ENCODE measurements at places on chromosomes 2 and 18.

DNA sequence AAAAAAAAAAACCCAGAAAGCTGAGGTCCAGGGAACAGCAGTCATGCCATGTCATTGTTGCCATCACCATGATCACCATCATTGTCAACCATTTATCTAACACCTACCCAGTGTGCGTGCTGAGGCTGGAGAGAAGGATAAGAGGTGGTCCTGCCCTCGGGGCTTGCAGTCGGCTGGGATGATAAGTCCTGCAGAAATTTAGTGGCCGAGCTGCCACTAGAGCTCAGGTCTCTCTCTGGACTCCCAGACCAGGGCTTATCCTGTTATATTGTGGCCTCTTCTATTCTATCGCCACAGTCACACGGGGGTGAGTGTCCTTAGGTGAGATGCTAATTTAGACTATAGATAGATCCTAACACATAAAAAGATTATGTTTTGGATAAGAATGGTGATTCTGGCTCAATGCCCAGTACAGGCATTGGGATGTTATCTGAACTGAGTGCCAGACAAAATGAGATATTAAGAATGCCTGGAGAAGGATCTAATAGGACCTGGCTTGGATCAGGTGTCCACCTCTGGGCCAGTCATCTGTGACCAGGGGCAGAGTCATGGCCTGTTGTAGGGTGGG, 43.2 kb upstream of the YWHAQ start:
- no peak for DNase-seq

- DNase-seq = no peak
Measured at GRCh38 chr2:220509966-220510365, 882.5 kb downstream of the SLC4A3 start.

GRCh38 chr2:27400348-27401135, 8.8 kb downstream of the PPM1G start:
- no peak for DNase-seq

DNA sequence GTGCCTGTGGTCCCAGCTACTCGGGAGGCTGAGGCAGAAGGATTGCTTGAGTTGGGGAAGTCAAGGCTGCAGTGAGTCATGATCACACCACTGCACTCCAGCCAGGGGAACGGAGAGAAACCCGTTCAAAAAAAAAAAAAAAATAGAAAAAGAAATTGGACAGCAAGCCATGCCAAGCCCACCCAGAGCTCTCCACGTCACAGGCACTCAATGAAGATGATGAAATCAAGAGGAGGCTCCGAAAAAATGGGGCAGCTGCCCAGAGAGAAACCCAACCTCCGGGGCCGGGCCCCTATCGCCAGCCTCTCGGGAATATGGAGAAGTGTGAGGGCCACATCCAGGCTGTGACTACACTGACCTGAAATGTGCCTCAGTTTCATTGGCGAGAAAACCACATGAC, 40.0 kb downstream of the BIN1 start:
- no peak for DNase-seq

DNA sequence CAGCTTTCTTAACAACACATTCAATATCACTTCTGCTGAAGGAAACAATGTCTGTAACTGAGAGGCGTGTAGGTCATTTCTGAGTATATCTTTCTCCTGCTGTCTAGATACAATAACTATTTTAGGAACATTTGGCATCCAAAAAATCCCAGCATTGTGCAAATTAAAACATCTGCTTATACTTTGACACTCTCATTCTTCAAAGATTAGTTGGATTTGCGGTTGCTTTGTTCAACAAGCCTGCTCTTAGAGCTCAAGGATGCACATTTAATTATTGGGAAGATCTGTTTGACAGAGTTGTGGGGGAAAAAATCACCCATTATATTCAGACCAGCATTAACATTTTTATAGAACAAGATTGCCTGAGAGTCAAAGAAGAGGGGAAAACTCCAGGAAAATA, 449.5 kb upstream of the HNRNPA3 start:
- no peak for DNase-seq

DNA sequence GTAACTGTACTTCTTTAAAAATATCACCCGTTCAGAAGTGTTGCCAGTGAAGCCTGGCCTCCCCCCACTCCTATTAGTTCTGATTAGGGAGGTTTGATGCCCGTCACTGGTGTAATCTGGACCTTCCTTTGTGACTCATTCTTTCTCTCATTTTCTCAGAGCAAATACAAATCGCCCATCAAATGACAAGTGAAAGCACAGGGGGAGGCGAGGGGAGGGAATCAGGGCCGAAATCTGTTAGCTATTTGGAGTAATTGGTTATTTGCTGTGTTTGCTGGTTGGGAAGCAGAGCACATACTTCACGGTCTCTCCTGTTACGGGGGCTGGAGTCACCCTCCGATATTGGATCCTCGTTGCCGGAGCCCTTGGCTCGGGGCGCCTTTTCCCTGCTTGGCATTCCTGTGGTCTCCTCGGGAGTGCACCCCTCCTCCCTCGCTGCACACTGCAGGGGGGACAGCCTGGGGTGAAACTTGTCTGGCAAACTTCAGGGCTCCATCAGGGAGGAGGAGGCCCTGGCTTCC, 178.1 kb downstream of the DYSF start:
- peak; percentile 61 for DNase-seq

- no peak for DNase-seq
Measured at GRCh38 chr2:36783246-36783645, 86.7 kb downstream of the VIT start.

- DNase-seq = no peak
Measured at GRCh38 chr2:238971318-238972145, 123.6 kb downstream of the TWIST2 start.

- no peak for DNase-seq
Measured at GRCh38 chr2:207385903-207386302, 143.9 kb upstream of the CREB1 start.

DNA sequence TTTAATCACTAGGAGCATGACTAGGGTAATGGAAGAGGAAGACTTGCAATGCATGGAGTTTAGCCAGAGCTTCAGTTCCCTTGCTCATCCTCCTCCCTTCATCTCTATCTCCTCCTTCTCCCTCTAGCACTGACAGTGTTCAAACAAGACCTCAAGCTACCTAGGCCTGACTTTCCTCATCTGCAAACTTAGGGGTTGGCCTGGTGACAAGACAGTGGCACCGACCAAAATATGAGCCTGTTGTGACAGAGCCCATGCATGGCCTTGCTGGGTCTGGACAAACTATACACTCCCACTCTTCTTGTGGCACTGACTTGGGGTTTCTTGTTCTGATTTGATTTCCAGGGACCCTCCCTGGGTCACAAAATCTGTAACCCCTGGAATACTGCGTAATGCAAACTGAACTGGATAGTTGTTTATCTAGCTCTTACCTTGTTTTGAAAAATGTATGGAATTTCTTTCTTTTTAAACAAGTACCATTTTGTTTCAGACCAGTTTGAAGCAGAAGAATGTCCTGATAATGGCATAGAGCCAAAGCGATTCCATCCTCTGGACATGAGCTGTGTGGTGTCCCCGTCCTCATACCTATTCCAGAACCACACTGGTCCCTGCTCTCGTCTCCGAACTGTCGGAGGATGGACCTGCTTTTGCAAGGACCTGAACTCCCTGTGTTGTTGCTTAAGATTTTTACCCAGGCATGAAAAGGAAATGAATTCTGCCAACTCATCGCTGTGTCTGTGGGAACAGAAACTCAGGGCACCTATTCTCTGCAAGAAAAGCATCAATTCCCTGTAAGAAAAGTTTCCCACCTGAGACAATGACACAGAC, 33.4 kb upstream of the PPP4R1 start:
- no peak for DNase-seq

DNA sequence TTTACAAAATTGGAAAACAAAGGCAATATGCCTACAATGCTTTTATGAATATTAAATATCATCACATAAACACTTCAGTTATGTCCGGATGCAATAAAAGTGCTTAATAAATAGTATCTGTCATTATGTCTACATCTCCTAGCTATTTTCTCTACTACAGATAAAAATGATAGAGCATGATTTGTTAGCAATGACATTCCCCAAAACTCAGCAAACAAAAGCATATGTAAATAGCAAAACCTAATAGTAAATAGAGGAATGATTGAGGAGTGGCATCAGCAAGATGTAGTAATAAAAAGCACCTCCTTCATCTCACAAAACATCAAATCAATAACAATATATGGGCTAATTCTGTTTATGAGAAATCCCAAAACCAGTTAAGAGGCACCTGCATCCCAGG, 46.5 kb upstream of the COL5A2 start:
- DNase-seq = no peak

GRCh38 chr2:150832686-150833085, 345.2 kb upstream of the RND3 start:
- DNase-seq = no peak

DNA sequence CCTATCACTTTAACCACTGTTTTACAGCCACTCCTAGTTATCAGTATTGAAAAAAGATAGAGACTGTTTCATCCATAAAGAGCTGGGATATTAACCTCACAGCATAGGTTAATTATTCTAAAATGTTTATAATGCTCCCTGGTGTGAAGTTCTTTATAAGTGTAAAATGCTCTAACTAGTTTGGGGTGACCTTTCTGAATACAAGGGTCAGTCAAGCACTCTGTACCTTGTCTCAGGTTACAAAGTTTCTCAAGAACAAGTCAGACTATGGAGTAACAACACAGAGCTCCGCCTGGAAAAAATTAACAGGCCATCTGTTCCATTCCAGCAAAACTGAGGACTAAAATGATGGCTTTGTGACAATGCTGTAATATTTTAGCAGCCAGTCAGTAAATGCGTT, 107.4 kb downstream of the NOL4 start:
- no peak for DNase-seq

DNA sequence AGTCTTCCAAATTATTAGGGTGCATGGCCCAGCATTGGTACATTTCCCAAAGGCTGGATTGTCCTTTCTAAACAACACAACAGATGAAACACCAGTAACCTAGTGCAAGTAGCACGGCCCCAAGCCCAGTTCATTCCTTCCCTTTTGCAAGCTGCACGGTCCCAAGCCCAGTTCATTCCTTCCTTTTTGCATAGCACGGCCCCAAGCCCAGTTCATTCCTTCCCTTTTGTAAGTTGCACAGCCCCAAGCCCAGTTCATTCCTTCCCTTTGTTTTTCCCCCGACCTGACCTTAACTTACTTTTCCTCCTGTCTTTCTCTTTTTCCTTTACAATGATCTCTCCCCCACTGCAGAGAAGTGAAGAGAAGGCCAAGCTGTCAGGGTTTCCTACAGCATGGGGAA, 60.9 kb downstream of the C18orf63 start:
- DNase-seq = no peak

DNA sequence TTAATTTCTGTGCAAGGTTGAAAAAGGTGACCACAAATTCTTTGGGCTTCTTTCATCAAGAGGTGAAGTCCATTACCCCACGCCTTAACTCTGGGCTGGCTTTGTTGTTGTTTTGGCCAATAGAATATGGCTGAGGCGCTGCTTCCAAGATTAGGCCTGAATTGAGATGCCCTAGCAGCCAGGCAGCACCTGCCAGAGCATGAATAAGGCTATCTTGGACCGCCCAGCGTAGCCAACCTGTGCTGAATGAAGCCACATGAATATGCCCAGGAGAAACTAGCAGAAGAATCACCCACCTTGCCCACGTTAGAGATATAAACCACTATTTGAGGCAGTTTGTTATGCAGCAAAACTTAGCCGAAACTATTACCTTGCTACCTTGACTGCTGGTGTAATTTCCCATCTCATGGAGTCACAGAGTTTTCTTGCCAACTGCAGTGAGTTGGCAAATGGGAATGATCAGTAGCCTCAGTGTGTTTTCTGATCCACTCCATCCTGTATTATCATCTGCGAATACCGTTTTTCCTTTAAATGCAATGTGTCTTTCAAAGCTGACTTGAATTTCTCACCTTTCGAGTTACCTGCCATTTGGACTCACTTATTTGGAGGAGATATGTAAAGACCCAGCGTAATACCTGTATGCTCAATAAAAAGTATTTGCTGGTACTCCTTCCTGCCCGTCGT, 679 bp downstream of the TSGA10 start:
- DNase-seq = no peak

DNA sequence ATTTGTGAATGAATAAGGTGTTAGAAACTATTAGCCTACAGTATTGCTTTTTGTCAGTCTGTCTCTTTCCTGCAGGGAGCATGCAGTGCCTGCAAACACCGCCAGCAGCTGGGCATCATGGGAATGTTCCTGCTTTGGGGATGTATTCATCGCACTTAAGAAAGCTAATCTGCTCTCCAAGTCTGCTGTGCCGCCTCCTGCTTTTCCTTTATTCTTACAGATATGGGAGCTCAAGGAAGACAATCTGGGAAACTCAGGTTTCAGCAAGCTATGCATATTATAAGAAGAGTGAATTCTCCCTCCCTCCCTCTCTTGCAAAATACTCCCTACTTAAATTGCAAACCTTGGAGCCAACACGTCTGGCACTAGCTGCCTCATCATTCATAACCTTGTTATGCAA, 479.2 kb upstream of the ACVR2A start:
- no peak for DNase-seq

GRCh38 chr2:951224-952006, 766 bp downstream of the SNTG2 start:
- DNase-seq = no peak

- no peak for DNase-seq
Measured at GRCh38 chr2:219484343-219485200, 14.1 kb upstream of the GMPPA start.

DNA sequence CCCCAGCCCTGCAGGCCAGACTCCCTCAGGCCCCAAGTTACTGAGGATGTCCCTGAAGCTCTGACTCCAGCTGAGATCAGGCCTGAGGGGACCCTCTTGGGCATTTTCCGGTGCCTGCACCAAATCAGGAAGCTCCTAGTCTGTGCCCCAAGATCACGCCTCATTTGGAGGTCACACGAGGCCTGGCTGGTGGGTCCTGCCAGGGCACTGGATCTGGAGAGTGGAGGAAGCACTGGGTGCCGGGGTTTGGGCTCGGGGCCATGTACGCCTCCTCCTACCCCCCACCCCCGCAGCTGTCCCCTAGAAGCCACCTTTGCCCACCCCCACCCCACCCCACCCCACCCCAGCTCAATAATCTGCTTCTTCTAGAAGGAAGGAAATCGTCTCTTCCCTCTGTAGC, 16.2 kb downstream of the SH2D6 start:
- no peak for DNase-seq

GRCh38 chr2:241182126-241182525, 6.4 kb upstream of the ANO7 start:
- DNase-seq = no peak

GRCh38 chr2:166984797-166985196, 96.5 kb downstream of the XIRP2 start:
- no peak for DNase-seq

DNA sequence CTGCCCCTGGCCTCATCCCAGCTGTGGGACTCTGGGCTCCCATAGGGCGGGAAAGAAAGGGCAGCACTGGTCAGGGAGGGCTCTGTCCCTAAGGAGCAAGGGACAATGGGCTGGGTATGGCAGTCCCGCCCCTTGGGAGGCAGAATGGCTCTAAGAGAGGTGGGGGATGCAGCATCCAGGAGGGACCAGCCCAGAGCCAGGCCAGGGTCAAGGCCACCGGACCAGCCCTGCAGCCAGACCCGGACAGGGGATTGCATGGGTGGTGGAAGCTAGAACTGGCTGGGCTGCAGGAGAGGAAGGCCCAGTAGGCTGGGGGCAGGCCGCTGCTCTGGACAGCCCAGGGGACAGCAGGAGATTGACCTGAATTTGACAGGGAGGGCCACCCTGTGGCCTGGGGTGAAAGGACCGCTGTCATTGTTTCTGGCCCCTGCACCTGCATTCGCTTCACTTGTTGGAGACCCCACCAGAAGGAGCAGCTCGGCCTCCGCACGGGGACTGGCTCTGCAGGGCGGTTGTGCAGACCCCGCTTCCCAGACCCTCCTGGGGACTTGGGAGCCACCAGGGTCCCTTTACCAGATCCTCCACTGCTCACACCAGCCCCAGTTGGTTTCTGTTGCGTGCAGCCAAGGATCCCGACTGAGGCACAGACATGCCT, 14.6 kb downstream of the RAMP1 start:
- DNase-seq = peak; percentile 63

GRCh38 chr2:43040084-43040854, 186.1 kb downstream of the ZFP36L2 start:
- DNase-seq = no peak
